ENCODE measurements at places on chromosomes 3 and 15.

GRCh38 chr3:183560607-183561006 is 5.1 kb upstream of the KLHL6 start:
- no peak for DNase-seq

DNA sequence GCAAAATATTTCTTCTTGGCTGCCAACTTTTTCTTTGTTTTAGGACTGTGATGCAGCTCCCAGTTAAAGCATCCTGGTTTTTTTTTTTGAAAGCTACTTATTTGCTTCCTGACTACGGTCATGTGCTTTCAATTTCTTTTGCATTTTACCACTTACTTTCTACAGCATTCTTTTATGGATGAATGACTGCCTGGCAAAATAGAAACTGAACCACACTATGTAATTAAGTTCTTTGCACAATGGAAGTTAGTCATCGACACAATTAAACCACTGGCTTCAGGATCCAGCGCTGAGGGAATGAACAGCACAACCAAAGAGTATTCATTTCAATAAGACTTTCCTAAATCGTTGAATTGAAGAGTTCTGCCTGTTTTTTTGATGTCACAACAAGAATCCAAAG is 82.2 kb upstream of the EPHA3 start:
- no peak for DNase-seq

DNA sequence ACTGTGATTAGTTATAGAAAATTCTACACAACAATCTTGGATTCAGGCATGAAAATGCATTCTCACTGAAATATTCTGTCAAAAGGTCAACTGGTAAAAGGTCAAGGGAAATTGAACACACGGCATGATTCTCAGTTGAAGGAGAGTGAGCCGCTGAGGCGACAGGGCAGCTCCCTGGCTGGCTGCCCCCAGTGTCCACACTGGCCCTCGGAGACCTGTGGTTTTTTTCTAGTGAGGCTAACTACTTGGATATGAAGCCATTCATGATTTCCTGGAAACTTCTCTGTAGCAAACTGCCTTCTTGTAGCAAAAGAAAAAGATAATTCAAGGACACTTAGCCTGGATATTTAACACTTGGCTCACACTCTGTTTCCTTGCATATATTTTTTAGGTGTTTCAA is 37.2 kb downstream of the AADACL2 start:
- no peak for DNase-seq

DNA sequence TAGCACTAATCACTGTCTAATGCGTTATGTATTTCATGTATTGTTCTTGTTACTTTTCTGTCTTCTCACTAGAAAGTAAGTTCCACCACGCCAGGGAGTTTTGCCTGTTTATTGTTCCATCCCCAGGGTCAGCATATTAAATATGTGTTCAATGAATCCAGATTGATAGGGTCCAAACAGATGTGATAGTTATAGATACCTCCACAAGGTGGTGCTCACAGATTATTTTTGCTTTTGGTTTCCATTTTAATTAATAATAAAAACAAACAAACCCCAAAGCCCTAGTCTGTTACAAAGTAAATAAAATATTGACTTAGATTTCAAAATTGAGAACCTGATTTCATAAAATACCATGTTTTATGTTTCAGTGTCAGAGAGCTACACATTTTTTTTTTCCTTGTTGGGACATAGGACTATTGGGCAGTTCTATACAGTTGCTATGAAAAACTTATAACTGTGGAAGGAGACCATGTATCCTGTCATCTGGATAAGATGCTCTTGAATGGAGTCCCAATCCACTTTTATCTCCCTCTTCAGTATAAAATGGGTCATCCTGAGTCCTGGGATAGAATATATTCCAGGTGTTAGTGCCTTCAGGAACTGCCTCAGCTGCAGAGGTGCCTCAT is 12.4 kb downstream of the OTOL1 start:
- no peak for DNase-seq

DNA sequence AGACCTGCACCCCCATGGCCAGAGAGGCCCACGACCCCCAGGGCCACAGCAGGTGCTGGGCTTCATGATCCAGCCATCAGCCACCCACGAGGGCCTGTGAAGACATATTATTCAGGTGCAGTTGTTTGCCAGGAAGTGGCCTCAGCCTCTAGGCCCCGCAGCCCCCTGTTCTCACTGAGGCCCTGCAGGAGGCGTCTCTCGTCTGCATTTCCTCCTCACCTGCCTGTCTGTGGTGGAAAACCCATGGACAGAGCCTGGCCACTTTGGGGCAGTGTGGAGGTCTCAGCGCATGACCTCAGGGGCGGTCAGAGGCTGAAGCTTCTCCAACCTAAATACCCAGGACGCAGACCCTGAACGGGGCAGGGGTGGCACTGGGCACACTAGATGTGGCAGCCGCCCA is 18.6 kb downstream of the UROC1 start:
- no peak for DNase-seq
